ENCODE measurements at places on chromosomes 13 and 19.

- DNase-seq: no peak
Observed at GRCh38 chr19:33906578-33907335, 110.1 kb downstream of the KCTD15 start.

DNA sequence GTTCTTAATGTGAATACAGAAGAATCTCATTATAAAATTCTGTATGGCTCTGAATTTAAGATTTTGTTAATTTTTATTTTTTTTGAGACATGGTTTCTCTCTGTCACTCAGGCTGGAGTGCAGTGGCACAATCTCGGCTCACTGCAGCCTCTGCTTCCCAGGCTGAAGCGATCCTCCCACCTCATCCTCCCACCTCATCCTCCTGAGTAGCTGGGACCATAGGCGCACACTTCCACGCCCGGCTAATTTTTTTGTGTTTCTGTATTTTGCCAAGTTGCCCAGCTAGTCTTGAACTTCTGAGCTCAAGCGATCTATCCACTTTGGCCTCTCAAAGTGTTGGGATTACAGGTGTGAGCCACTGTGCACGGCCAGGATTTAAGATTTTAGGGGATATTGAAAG is 14.3 kb downstream of the CYP2A7 start:
- DNase-seq: peak; percentile 1

- no peak for DNase-seq
Observed at GRCh38 chr13:99985886-99986527, 4.4 kb downstream of the ZIC2 start.

GRCh38 chr13:93698016-93698613 is 471.5 kb downstream of the GPC6 start:
- no peak for DNase-seq

Data from mesenteric fat pad (tissue), 1 donor.